ENCODE measurements at places on chromosomes 1 and 21.

DNA sequence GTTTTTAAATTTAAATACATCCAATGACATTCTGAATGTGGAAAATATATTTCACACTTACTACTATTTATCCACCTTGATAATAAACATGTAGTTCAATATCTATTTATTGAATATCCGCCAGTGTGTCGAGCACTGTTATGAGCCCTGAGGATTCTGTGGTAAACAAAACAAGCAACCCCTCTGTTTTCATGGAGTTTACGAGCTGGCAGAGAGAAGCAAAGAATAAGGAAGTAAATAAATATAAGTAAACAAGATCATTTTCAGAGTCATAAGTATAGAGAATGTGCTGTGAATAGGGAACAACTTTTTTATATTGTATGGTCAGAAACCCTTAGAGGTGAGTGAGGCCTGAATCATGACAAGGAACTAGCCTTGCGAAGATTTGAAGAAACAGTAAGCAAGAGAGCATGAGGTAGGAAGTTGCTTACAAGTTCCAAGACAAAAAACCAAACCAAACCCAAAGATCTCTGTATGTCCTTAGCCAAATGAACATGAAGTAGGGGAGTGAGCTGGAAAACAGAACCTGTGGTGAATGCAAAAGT is 6.4 kb upstream of the SERBP1 start:
- DNase-seq = no peak

DNA sequence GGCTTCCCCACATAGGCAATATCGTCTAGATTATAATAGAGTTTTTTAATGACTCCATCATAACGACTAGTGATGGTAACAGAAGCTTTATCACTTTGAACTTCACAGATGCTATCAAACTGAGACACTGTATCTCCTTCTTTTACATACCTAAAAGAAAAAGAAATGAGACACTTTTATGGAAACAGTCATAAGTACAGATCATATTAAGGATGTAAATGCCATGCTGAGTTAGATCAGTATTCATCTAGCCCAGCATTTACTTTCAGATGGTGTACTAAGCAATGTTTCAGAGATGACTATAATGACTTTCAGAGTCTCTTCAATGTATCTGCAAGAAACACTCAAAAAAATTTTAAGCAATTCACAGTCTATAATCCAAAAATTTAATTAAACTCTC is 18.9 kb downstream of the DBT start:
- no peak for DNase-seq

DNA sequence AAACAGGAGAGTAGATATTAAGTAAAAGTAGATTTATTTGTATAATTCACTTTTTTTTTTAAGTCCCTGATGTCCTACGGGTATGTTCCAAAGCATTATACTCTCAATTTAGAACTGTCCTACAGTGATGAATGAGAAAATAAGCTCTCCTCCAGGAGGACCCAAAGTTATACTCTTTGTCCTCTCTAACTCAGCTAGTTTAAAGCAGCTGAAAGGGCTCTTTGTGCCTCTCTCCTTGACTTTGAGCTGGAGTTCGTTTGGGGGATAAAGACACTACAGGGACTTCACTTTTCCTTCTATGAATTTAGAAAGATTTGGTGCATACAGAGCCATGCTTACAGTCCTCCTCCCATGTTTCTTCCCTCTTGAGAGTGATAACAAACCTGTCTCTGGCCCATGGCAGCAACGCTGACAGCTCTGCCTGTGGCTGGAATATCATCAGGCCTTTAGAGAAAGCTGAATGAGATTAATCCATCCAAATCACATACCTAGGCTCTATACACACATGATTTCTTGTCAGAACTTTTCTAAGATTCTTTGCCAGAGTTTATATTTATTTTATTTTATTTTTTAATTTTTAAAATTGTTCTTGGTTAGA is 134.3 kb downstream of the PIK3R3 start:
- DNase-seq = no peak

DNA sequence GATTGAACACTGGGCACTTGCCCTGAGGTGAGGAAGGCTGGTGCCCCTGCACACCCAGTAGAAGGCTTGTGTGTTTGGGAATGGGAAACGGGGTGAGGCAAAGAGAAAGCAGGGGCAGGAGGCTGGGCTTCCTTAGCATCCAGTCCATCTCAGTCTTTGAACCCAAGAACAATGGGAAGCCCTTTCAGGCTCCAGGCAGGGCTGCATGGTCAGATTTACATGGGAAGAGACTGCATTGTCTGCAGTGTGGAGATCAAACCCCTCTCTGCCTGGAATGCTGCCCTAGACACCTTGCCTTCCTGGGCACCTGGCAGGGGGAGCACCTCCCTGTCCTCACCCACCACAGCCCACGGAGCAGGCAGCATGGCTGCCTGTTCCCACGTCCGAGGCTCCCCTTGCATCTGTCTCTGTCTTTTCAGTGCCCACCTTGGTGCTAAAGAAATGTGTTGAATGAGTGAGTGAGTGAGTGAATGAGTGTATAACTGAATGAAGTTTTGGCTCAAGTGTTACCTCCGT is 268.5 kb downstream of the GRIK3 start:
- no peak for DNase-seq

- no peak for DNase-seq
Observed at GRCh38 chr1:168008595-168008994, 71.7 kb upstream of the MPC2 start.

DNA sequence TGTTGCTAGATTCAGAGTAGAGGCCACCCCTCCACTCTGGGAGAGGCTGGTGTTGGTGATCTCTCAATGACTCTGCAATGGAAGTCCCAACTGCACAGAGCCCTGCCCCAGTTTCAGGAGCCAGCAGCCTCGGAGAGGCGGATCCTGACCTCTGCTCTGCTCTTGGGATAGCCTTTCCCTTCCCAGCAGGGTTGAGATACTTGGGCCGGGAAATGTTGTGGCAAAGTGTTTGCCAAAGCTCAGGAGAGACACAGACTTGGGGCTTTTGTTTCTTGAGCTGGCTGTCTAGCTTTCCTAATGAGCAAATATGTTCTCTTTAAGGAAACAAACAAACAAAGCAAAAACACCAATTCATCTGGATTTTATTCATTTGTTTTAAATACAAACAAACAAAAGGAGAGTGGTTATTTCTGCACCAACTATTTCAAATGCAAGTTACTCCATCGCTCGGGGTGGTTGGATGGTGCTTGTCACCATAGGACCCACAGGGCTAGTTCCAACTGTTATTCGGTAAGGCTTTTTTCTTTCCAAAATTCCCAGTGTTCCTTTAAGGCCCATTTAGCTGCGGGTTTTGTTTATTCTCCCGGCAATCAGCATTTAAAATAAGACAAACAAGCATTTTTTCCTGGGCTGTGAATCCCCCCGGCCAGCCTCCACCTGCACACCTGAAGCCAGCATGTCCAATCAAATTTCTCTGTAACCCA is 193.9 kb upstream of the LMO4 start:
- DNase-seq = no peak

- no peak for DNase-seq
Observed at GRCh38 chr21:45234965-45235364, 52.7 kb downstream of the POFUT2 start.

DNA sequence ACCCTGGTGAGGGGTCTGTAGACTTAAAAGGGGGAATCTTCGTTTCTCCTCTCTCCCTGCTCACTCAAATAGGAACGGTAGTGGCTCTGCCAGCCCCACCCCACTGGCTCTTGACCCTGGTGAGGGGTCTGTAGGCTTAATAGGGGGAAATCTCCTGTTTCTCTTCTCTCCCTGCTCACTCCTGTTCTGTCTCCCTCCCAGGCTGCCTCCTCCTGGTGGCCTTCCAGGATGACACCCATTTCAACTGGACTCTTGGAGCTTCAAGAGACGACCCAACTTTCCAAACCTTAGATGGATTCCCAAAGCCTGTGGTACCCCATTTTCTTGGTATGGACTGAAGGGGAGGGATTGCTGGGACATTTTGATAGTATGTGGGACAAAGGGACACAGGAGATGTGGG is 1.4 kb upstream of the EPHB2 start:
- DNase-seq = no peak

DNA sequence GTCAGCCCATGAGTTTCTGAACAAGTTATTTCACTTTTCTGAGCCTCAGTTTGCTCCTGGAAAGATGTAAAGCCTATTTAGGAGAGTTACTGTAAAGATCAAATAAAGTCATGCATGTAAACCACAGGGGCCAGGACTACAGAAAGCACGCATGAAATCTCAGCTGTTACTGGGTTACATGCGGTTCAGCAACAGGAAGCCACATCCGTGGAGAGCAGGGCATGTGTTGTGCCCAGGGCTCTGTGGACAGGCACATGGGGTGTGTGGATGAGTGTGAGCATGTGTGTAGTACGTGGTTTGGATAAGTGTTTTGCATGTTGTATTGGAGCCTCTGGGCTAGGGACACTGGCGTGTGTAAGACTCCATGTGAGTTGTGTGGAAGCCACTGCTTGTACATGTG is 2.2 kb upstream of the EPHA2 start:
- DNase-seq = no peak

DNA sequence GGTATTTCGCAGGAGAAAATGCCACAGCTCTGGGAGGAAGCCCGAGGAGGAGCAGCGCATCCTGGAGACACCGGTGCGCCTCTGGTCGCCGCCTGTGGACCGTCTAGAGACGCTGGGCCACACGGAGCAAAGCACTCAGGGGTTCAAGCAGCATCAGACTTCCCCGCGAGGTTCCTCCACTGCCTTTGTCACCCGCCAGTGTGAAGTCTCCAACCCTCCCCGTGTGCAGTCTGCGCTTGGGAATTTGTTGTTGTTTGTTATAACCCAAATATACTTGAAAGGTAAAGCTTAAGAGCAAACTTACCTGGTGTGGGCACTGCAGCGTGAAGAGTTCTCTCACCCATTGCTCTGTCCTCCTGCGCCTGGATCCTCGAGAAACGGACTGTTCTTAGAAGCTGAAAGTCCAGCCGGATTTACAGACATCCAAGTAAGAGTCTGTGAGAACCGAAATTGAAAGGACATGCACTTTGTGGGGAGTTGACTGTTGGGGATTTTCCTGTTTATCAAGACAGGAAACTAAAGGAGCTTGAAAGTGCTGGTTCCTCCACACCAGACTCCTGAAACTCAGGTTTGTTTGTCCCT is at the start of gene GBP4:
GBP4 (minus strand) TSS at position 452 of the 582 bp plus-strand sequence; CDS start at position 344, 108 bp downstream.
- no peak for DNase-seq

DNA sequence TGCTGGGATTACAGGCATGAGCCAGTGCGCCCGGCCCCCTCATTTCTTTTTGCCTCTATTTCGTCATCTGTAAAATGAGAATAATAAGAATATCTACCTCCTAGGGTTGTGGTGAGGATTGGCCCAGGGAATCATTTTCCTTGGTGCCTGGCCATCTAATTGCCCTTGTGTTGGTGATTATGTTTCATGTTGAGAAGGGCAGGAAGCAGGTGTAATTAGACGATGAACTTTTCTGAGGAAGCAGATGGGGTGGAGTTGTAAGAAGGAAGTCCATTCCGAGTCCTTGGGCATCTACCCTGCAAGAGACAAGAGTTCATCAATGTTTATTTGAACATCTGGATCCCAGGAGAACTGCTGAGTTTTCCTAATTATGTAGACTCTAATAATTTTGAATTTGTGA is 38.7 kb upstream of the NEK2 start:
- no peak for DNase-seq

DNA sequence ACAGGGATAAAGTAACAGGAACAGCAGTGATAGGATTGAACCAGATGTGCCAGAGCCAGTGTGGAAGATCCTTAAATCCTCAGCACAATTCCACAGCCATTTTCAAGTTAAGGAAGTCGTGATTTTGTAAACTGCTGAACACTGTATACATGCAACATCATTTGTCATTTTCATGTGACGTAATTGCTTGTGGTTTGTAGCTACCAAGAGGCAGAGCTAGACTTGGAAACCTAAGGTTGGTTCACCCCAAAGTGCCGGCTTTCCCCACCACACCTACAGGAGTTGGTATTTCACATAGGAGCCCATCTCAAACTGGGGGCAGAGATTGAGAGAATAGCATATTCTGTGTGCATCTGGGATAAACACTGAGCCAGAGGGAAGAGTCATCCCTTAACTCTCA is 113.9 kb downstream of the CAPN8 start:
- no peak for DNase-seq

DNA sequence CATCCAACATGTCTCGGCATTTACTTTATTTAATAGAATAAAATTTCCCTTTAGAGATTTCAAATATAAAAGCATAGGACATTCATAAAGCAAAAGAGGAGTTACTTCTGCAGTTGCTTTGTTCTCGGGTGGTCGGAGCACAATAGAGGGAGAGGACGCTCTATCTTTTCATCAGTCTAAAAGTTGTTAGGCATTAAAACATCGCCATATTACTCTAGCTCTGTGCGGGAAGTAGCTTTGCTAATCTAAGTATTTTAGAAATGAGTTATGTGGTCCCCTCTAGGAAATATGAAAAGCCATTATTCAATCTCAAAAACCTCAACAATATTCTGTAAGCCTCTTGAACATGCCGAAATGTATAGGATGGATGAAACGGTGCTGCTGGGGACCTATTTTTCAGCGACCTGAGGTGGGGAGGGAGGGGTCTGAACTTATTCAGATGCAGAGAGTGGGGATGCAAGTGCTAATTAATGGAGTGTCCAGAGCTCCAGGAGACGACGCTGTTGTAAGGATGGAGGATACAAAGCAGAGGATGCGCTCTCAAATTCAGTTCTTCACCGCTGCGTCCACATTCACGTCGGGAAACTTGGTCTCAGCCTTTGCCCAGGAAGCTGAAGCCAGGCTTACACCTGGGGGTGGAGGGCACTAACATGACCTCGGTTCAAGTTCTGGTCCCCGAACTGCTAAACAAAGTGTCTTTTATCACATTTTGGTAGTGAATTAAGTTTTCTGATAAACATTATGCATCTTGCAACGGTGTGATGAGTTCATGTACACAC is 6.3 kb downstream of the CDKN2C start:
- DNase-seq = no peak

GRCh38 chr1:18062185-18062584 is 45.4 kb upstream of the IGSF21 start:
- no peak for DNase-seq

DNA sequence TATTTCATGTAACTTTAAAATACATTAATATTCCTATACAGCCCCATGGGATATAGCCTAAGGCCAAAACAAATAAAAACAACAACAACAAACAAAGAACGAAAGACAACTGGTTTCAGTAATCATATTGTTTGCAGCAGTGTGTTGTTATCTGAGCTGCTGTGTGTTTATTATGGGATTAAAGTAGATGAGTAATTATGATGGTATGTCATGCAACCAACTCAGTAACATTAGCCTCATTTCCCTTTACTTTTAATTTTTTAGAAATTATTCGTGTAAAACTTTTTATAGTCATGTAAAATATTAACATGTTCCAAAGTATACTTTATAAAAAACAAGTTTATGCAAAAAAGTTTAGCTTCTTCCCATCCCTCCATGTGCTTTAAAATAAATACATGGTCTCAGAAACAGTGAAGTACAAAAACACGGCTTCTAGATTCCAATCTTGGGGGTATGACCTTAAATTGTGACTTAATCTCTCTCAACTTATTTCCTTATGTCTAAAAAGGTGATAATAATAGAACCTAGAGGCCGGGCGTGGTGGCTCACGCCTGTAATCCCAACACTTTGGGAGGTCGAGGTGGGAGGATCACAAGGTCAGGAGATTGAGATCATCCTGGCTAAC is 176.1 kb downstream of the SLC45A1 start:
- DNase-seq = no peak
